Adrenal gland (tissue), 19 donors: ENCODE measurements at places on chromosomes 6 and 20.

DNA sequence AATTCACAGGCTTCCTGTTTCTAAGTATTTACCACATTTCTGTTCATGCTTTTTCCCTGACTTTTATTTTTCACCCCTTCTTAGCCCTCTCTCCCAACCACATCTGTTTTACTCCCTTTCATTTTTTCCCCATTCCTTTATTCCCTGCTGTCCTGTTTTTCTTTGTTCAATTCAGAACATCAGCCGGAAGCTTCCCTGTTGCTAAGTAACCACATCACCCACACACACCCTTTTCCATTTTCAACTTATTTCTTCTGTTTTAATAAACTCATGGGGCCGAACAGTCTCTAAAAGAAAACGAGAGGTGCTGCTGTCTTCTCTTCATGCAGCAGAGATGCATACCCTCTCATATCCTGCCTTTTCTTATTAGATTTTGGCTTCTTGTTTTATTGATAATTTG, 53.5 kb upstream of the CEP85L start:
- no peak for DNase-seq

DNA sequence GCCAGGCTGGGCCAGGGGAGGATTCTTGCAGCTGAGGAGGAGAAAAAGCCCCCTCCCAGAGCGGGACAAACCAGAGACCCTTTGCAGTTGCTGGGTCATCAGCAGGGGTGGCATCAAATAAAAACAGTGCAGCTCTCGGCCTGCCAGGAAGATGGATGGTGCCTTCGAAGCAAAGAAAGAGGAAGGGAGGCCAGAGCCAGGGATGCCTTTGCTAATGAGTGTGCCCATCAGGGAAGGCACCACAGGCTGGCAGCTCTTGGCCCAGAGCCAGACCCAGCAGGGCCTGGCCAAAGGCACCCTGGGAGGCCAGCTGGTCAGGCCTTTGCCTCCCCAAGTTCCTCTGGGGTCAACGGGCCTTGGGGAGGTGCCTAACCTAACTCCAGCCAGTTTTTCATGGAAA, 26.3 kb upstream of the ZNF318 start:
- DNase-seq, result no peak

DNA sequence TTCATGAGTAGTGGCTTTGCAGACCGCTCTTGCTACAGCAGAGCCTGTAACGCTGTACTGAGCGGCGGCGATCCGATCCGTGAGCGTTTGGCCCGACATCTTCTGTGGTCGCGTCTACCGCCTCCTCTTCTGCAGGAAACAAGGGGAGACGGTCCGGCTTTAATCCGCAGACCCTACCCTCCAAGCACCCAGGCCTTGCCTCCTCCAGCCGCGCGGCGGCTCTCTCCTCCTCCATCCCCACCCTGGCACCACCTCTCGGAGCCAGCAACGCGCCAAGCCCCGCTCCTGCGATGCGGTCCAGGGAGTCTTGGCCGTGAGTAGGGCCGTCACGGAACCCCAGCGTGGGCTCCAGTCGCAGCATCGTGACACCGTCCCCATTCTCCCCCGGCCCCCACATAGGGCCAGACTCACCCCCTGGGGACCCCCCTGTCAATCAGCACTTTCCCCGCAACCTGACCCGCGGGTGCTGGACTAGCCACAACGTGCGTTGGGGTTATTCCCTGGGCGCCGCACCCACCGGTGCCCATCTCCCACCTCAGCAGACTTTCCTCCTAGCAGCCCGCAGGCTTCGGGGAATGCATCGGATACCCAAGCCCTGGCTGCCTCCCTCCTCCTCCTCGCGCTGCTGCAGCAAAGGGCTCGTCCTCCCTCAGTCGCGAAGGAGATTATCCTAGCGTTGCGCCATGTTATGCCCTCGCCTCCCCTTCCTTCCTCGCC, 914 bp downstream of the SNAP91 start:
- peak; percentile 57 for DNase-seq

DNA sequence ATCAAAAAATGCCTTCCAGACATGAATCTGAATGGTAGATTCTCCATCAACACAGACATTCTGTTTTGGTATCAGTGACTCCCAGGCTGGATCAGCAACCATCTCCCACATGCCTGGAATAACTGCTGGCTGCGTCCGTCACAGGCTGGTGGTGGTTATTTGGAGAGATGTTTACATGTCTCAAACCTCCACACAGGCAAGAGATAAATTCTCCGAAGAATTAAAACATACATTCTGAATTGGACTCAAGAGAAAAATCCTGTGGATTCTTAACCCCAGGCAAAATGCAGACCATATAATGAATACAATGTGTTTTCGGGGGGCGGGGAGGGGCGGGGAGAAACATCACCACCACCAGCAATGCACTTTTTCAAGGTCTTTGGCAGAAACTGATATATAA, 108.2 kb downstream of the THBS2 start:
- DNase-seq, result no peak

- no peak for DNase-seq
Measured at GRCh38 chr6:83920017-83920416, 60.5 kb downstream of the CYB5R4 start.

GRCh38 chr6:121677571-121677970, 242.1 kb downstream of the GJA1 start:
- no peak for DNase-seq

DNA sequence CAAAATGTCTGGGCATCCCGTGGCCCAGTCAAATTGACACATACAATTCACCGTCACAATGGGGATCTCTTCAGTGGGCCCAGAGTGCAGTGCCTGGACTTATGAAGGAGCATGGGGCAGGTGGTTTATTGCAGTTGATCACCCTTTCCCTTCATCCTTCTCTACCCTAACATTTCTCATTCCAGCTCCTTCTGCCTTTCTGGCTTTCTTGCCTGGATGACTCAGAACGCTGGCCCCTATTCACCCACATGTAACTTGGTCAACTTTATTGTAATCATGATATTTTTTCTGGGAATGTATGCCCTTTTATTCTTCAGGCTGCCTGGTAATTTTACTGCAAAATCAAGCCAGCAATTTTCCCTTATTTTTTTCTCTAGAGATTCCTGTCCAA, 179.9 kb upstream of the DTNBP1 start:
- DNase-seq, result no peak

- DNase-seq, result no peak
Measured at GRCh38 chr20:64151633-64152530, 12.4 kb upstream of the MYT1 start.

DNA sequence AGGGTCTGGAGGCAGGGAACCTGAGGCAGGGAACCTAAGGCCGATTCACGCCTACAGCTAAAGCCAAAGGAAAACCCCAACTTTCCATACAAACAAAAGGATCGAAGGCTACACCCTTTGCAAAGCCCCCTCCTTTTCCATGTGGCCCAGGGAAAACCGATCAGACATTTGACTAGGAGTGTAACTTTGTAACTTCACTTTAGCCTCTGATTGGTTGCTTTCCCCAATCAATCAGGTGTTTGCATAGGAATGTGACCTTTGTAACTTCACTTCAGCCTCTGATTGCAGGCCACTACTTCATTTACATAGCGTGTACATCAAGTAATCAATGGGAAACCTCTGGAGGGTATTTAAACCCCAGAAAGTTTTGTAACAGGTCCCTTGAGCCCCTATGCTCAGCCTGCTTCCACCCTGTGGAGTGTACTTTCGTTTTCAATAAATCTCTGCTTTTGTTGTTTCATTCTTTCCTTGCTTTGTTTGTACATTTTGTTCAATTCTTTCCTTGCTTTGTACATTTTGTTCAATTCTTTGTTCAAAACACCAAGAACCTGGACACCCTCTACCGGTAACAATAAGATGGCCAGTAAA, 43.3 kb downstream of the CHD6 start:
- DNase-seq, result no peak

- DNase-seq, result no peak
Measured at GRCh38 chr20:52828199-52828598, 144.0 kb upstream of the TSHZ2 start.

DNA sequence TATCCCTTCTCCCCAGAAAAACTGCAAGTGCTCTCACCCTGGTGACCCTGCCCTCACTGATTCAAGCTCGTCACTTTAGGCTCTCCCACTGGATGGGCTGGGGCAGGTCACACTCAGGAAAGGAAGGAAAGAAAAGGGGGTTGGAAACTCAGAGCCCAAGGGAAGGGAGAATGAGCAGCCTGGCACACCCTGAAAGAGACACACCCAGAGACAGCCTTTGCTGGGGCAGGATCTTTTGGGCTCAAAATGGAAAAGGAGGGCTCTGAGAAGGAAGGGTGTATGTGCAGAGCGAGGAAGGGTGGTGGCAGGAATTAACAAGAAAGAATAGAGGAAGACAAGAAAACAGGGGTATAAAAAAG, 2.5 kb downstream of the PPP1R18 start:
- no peak for DNase-seq
